NCI-H526 treated with DMSO at 0.1 percent for 48 hours (cell line): ENCODE measurements at places on chromosomes 5 and 9.

DNA sequence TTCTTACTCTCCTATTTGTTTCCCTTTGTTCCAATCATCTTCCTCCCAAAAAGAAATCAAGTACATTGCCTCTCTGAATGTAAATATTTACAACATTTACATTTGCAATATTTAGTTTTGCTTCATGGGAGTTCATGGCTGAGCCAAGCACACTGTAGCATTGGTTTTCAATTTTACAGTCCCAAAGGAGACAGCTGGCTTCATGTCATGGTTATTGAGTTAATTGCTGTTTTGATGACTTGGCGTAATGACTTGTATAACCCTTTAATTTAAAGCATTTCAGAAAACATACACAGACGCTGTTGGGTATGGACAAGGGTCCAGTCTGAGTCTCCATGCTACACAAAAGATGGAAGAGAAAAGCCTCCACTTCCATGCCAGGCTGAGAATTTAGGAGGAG lies 25.6 kb upstream of the VLDLR start:
- DNase-seq = no peak

- no peak for DNase-seq
Observed at GRCh38 chr9:127014910-127015540, 100.4 kb downstream of the RALGPS1 start.

- no peak for DNase-seq
Observed at GRCh38 chr9:13770956-13771355, 491.5 kb upstream of the MPDZ start.

DNA sequence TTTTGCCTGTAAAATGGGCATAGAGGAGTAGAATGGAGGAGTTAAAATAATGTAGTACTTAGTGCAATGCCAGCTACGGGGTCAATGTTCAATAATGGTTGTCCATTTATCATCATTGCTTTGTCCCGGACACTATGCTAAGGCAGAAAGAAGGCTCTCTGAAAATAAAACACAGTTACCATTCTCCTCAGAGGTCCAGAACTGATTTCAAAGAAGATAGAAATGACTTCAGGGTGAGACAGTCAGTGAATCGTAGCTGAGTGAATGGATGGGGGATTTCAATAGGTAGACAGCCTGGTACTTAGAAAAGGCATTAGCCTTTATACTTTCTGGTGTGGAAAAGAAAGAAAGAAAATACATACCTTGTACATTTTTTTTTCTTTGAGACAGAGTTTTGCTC lies 1.2 kb upstream of the AK3 start:
- no peak for DNase-seq

- no peak for DNase-seq
Observed at GRCh38 chr5:116681334-116682013, 106.9 kb upstream of the SEMA6A start.

- no peak for DNase-seq
Observed at GRCh38 chr5:160229190-160229742, at the start of gene FABP6. Gene FABP6 (plus strand): TSS chr5:160229506. CDS start chr5:160229558, 52 bp downstream.
